Mammary epithelial cell (primary cell): ENCODE measurements at places on chromosomes 16 and 17. TPM values are rescaled to one million over a fixed set of nuclear protein-coding genes. Genes with fewer than 3 reads are reported as not detected.

The SPATA22 gene
- 0.33 TPM for total RNA-seq

The KIF2B gene
- total RNA-seq: not detected

The MYOCD gene
- total RNA-seq: not detected

The P2RX1 gene
- total RNA-seq: not detected in 2 replicates

The HSF5 gene
- 0.17 TPM for total RNA-seq

The EXOSC6 gene
- total RNA-seq: 33.7 and 59.0 TPM in 2 replicates

The LITAFD gene
- total RNA-seq: not detected

The CDRT15 gene
- total RNA-seq: not detected in 2 replicates

The ITGB4 gene
- total RNA-seq: 2,618 TPM

The SPNS2 gene
- total RNA-seq: 0.67 TPM

The CLEC3A gene
- not detected for total RNA-seq

The HOXB4 gene
- total RNA-seq: 0.11 and 0.16 TPM in 2 replicates

The CCL16 gene
- not detected for total RNA-seq

The HS3ST3A1 gene
- total RNA-seq: 1.0 TPM

The RPL13 gene
- total RNA-seq: 1,876 and 2,627 TPM in 2 replicates

The CRYM gene
- 0.17 TPM for total RNA-seq

The TBC1D3B gene
- total RNA-seq: 0.50 TPM

The SPATA32 gene
- total RNA-seq: 0.21 TPM in 1 of 2 replicates, not detected in the other
